ENCODE measurements at places on chromosomes 6 and 20. TPM values are rescaled to one million over a fixed set of nuclear protein-coding genes. Genes with fewer than 3 reads are reported as not detected.

GRCh38 chr6:20584100-20584731, 50.0 kb downstream of the CDKAL1 start:
- H3K27me3 ChIP-seq, result no peaks in the 10 kb centered on the region
- no peak overlapping the region for H3K27ac ChIP-seq
- H3K4me3 ChIP-seq, result no peak overlapping the region

DNA sequence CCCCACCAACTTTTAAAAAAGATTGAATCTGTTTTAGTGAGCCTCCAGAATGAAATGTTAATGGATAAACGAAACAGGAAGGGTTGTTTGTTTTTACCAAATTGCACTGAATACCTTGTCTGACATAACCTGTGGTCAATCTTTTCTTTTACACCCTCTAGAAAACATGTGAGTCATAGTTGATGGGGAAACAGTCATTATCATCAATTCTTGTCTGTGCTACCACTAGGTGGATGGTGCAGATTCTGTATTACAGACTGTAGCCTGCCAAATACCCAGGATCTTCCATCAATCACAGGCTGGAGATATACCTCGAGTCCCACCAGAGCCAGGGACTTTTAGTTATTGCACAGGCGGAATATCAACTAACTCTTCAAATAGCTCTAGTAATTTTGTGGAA, 29.5 kb upstream of the PKIB start:
- H3K27ac ChIP-seq, result no peak overlapping the region
- no peak overlapping the region for H3K4me3 ChIP-seq
- no peaks in the 10 kb centered on the region for H3K27me3 ChIP-seq
- H3K36me3 ChIP-seq, result no peaks in the 10 kb centered on the region

DNA sequence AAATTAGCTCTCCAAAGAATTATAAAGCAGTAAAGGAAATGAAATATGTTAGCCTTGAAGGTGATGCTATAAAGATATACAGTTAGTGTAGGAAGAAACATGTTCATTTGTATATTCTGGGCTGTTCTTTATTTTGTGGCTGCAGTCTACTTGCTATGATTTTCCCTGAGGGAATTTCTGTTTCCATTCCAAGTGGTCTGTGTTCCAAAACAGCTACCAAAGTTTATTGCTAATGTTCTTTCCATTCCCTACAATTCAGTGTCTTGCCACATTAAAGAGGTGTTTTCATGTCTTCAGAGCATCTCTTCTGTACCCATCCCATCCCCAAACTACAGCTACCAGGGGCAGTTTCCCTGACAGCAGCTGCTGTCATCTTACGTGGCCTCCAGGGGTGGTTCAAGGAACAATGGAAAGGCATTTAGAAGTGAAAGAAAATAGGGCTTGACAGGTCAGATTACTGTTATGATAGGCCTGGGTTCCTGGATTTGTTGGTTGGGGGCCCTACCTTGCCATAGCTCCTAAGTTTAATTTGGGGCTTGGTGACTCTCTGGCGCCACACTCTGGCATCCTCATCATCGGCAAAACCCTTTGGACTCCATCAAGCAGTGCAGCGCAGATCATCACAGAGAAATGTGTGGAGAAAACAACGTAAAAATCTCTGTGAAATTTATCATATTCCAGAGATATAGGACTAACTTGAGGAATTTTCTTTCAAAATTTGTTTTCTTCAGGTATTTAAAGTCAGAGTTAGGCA, 33.8 kb upstream of the AIG1 start:
- no peaks in the 10 kb centered on the region for H3K4me1 ChIP-seq
- H3K36me3 ChIP-seq, result no peaks in the 10 kb centered on the region
- no peak overlapping the region for H3K4me3 ChIP-seq
- H3K27ac ChIP-seq, result no peak overlapping the region

Gene SLPI
- total RNA-seq, result not detected

DNA sequence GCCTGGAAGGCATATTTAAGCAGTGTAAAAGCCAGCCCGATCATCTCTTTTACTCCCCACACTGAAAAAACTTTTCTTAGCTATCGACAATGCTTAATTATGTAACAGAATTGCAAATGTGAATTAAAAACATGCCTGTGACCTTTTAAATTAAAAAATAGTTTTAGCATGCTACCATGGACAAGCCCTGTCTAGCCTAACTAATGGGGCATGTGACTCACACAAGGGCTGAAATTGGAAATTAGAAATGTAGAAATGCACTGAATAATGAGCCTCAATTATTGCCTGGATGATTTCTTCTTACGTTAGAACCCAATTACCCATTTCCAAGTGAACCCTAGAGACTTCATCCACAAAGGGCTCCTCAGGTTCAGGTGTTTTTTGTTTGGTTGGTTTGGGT, 82.7 kb downstream of the SIM1 start:
- DNase-seq, result peak; percentile 2
- H3K4me3 ChIP-seq, result no peak overlapping the region
- no peaks in the 10 kb centered on the region for H3K36me3 ChIP-seq
- H3K4me1 ChIP-seq, result peaks cover 12% of the 10 kb centered on the region

- no peak overlapping the region for H3K4me3 ChIP-seq
- H3K27ac ChIP-seq, result no peak overlapping the region
- peaks cover 5% of the 10 kb centered on the region for H3K4me1 ChIP-seq
- H3K27me3 ChIP-seq, result peaks cover 57% of the 10 kb centered on the region
- no peak for DNase-seq
Measured at GRCh38 chr6:105982761-105983540, 103.2 kb upstream of the PRDM1 start.

- no peak overlapping the region for H3K4me3 ChIP-seq
- H3K27ac ChIP-seq, result no peak overlapping the region
- H3K4me1 ChIP-seq, result no peaks in the 10 kb centered on the region
Measured at GRCh38 chr6:139344186-139344963, 30.1 kb downstream of the CITED2 start.

Gene ERGIC3
- total RNA-seq, result 203 TPM

- DNase-seq, result peak; percentile 19
- no peaks in the 10 kb centered on the region for H3K4me1 ChIP-seq
- no peak overlapping the region for H3K27ac ChIP-seq
- H3K27me3 ChIP-seq, result no peaks in the 10 kb centered on the region
- H3K4me3 ChIP-seq, result no peak overlapping the region
Measured at GRCh38 chr6:107386340-107386739, 73.0 kb downstream of the PDSS2 start.

Gene SERPINB1
- 23.3 TPM for total RNA-seq

GRCh38 chr20:52962183-52962582, 10.0 kb upstream of the TSHZ2 start:
- H3K4me3 ChIP-seq, result no peak overlapping the region
- no peaks in the 10 kb centered on the region for H3K27me3 ChIP-seq
- no peak overlapping the region for H3K27ac ChIP-seq
- no peaks in the 10 kb centered on the region for H3K36me3 ChIP-seq

DNA sequence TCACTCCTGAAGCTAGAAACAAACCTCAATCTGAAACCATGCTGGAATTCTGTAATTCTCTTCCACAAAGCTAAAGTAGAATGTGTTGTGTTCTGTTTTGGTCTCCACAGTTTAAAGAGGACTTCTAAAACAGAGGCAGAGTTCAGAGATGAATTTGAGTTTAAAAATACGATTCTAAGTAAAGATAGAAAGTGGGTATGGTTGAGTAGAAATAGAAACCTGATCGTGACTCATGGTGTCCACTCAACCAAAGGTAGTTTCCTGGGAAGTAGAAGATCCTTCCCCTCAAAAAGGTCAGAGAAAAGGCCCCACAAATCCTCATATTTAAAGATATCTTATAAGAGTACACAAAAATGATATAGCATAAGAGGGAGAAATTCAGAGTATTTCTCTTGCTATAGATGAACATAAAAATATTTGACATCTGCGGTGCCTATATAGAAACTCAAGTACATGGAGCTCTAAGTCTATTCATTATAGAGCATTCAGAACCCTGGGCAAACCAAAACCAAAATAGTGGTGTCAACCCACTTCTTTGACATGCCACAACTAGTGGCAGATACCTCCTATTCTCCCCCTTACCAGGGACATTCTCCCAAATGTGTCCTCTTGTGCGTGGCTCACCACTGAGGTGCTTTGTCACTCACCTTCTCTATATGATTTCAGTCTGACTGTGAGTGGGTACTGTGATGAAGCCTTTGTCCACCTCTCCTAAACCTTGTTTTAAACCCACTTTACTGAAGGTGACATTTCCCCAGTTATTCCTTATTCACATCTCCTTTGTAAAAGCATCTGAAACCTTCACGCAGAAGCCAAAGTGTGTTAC, 84.5 kb downstream of the PLCB1 start:
- no peak for DNase-seq
- H3K4me1 ChIP-seq, result peaks cover 3% of the 10 kb centered on the region
- H3K4me3 ChIP-seq, result no peak overlapping the region
- H3K27ac ChIP-seq, result no peak overlapping the region

DNA sequence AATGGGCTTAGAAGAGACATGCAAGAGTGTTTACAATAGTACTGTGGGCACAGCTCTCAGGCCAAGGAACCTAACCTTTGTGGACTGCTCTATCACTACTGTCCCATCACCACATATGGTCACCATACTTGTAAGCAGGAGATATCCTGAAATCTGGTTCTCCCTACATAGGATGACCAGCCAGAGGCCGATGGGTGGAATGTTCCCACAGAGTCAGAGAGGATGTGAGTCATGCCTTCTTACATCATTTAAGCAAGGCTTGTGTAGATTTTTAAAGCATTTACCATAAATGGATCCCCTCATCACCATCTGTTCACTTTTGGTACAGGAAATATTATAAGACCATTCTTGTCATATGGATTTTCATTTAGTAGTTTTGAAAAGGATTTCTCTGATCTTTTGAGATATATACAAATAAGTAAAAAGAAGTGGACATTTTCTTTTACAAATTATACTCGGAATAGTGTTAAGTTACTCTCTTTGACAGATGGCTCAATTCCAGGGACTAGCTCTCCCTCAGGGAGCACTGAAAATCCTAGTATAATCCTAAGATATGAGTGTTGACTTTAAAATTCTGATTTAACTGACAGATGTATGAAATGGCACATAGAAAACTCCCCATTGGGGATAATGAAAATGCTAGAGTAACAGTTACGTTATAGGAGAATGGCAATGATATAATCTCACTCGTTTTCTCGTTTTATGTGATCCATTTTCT, 6.6 kb downstream of the HTR1B start:
- no peak overlapping the region for H3K4me3 ChIP-seq
- H3K27ac ChIP-seq, result peak overlapping the region; percentile 85
- no peaks in the 10 kb centered on the region for H3K27me3 ChIP-seq
- peak; percentile 96 for DNase-seq

GRCh38 chr6:149615805-149616204, 32.7 kb downstream of the KATNA1 start:
- H3K36me3 ChIP-seq, result no peaks in the 10 kb centered on the region
- H3K4me3 ChIP-seq, result no peak overlapping the region
- no peaks in the 10 kb centered on the region for H3K27me3 ChIP-seq
- no peak for DNase-seq
- H3K27ac ChIP-seq, result no peak overlapping the region

DNA sequence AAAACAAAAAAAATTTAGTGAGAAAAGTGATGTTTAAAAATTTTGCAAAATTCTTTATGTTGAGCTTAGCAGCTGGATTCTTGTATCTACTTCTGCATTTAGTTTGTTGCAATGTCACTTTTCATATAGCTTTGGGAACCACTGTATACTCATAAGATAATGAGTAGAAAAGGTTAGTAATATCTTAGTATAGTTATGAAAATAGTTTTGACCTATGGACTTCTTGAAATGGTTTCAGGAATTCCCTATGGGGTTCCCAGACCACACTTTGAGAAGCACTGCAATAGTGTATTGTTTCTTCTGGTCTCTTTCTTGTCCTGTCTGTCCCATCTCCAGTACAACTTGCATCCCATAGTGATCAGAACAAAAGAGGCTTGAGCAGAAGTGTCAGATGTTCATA, 29.4 kb downstream of the PPP1R16B start:
- no peak overlapping the region for H3K4me3 ChIP-seq
- H3K27me3 ChIP-seq, result no peaks in the 10 kb centered on the region
- no peak for DNase-seq
- H3K27ac ChIP-seq, result no peak overlapping the region
- peaks cover 2% of the 10 kb centered on the region for H3K36me3 ChIP-seq

- no peak for DNase-seq
- H3K27ac ChIP-seq, result no peak overlapping the region
- H3K4me3 ChIP-seq, result no peak overlapping the region
- H3K36me3 ChIP-seq, result no peaks in the 10 kb centered on the region
- no peaks in the 10 kb centered on the region for H3K27me3 ChIP-seq
Measured at GRCh38 chr20:24683676-24684075, 214.2 kb downstream of the SYNDIG1 start.

DNA sequence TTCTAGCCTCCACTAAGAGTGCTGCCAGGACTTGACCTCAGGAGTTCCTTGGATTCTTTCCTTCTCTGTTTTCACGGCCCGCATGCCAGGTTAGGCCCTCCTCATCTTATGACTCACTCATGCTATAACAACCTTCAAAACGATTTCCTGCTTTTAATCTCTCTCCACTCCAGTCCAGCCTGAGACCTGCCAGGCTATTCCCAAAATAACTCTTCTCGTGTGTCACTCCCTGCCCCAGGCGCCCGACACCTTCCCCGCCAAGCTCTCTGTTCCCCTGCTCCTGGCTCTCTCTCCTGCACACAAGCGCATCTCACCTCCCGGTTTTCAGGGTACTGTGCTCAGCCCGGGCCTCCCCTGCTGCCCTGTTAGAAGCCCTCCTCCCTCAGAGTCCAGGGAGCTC, 64.1 kb upstream of the RPS6KA2 start:
- no peaks in the 10 kb centered on the region for H3K27me3 ChIP-seq
- H3K27ac ChIP-seq, result peak overlapping the region; percentile 68
- no peak overlapping the region for H3K4me3 ChIP-seq
- H3K36me3 ChIP-seq, result no peaks in the 10 kb centered on the region

Gene GPLD1
- not detected for total RNA-seq

GRCh38 chr20:61628480-61628879, 376.4 kb downstream of the CDH4 start:
- DNase-seq, result no peak
- H3K4me1 ChIP-seq, result no peaks in the 10 kb centered on the region
- H3K27me3 ChIP-seq, result no peaks in the 10 kb centered on the region
- no peak overlapping the region for H3K27ac ChIP-seq
- H3K36me3 ChIP-seq, result no peaks in the 10 kb centered on the region

Gene MYLK4
- total RNA-seq, result 0.32 TPM

DNA sequence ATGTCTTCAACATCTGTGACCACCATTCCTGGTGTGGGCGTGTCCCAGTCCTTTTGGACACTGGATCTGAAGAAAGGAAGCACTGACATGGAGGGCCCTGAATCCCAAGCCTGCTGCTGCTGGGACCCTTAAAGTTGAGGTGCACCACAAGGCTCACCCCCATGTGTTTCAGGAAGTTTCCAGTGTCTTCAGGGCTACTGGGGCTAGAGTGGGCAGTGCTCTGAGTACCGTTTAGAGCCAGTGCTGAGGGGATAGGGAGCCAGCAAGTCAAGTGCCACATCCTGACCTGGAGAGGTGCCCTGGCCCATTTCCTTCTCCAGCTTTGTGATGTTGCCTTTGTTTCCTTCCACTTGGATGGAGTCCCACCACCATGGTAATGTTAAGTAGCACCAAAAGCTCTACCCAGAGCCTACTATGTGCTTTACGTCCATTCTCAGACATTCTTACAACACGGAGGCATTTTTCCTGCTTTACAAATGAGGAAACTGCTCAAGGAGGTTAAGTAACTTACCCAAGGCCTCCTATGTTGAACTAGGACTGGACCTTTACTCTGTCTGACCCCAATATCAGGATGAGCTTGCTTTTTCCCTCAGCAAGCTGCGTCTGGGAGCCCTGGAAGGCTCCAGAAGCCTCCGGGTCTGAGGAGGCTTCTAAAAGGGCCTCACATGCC, 552 bp upstream of the DEF6 start:
- no peaks in the 10 kb centered on the region for H3K27me3 ChIP-seq
- H3K36me3 ChIP-seq, result peaks cover 6% of the 10 kb centered on the region
- DNase-seq, result peak; percentile 9
- peaks cover 10% of the 10 kb centered on the region for H3K4me1 ChIP-seq
- H3K27ac ChIP-seq, result no peak overlapping the region

Gene MRAP2
- total RNA-seq, result 5.8 TPM

Gene MCCD1
- total RNA-seq, result not detected

Measured in endothelial cell of umbilical vein (primary cell).